ENCODE measurements at places on chromosomes 2 and 18.

GRCh38 chr2:235165631-235166030 lies 213.8 kb downstream of the SH3BP4 start:
- no peak for DNase-seq

DNA sequence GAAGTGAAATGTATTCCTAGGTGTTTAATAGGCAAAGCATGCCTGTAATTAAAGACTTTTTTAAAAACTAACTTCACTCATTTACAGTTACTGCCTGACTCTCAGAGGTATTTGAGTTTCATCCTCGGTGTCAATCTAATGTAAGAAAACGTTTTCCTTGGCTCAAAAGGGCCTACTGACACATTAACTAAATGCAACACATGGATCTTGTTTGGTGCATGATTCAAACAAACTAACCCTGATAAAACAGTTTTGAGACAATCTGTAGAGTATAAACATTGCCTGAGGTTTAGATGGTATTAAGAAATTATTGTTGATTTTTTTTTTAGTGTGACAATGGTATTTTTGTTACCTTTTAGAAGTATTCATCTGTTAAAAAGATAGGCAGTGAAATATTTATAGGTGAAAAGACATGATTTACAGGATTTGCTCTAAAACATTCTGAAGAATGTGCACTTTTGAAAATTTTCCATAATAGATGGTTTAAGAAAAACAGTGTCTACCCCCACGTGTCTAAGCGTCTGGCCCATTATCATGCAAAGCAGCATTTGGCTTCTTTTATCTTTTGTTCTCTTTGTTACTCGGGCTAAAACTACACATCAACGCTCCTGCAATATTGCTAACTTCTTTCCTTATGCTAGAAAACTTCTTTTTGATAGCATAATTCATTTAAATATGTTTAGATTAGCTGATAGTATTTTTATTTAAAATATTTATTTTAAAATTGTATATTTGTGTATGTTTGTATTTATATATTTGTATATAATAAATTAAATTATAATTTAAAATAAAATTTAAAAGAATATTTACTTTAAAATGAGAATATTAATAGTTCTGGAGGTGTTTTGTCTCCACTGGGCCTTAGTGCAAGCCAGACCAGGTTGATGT lies 160.2 kb upstream of the NDUFV2 start:
- DNase-seq: no peak

DNA sequence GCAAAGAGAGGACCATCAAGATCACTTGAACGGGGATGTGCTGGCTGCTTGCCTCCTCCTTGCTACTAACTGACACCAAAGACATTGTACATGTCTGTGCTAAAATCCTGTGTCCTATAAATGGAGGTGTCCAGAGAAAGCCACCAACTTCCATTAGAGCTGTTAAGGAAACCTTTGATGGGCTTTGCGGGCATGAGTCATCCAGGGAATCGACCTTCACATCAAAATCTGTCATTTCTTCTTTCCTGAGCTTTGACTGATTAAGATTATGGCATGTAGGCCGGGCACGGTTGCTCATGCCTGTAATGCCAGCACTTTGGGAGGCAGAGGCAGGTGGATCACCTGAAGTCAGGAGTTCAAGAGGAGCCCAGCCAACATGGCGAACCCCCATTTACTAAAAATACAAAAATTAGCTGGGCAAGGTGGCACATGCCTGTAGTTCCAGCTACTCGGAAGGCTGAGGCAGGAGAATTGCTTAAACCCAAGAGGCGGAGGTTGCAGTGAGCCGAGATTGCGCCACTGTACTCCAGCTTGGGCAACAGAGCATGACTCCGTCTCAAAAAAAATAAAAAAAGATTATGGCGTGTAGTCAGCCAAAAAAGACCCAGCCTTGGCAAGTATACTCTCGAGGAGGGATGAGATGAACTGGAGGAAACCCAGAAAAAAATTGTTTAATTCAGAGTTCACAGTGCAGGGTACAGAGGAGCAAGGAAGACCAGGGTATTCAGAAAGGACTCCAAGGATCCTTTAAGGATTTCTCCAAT lies 115.8 kb downstream of the CABLES1 start:
- no peak for DNase-seq

DNA sequence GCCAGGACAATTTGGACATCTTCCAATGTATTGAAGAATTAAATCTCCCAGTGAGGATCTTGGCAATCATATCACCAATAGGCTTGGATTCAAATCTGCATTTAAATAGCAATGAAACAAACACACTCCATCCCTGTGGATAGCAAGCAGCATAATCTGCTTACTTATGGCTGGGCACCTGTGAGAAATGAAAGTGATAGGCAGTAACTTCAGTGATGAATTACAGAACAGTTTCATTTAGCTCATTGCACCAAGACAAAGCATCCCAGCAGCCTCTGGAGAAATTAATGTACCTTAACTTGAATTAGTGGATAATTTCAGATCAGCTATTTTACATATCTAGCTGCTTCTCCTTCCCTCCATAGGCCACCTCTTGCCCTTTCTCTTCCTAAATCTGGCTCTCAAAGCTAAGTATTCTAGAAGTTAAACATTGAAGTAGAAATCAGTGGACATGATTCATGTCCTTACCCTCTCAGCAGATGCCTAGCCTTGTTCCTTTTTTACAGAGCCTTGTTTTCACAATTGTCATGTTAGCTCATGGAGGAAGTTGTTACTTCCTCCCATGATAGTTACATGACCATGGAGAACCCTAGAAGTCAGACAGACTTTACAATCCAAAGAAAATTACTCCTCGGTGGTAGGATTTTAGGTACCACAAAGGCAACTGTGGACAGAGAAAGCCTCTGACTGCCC lies 88.5 kb upstream of the TACR1 start:
- DNase-seq: no peak
